ENCODE measurements at places on chromosomes 7 and 10.
A peak's percentile ranks its signal among the peaks of the same experiment; 100 is the strongest.

DNA sequence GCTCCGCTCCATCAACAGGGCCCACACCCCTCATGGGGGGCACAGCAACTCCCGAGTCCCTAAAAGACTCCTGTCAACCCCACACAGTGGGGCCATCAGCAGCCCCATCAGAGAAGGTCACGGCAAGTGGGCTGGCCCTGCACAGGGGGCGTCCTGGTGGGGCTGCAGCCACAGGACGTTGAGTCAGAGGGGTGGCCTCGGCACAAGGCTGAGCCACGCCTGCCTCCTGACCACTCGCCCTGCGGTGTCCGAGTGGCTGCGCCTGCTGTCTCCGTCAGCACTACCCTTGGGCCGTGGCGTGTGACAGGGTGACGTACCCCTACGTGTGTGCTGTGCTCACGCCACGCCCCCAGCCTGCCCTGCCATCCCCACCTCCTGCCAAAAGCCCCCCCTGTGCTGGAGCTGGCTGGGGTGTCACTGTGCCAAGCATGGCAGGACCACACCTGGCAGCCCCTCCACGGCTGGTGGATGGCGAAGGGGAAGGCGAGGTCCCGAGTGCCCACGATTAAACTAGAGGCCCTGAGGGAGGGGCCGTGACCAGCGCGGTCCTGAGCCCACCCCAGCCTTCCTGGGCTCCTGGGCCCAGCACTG lies 26.0 kb upstream of the NKX6-2 start:
- no peaks in the 10 kb centered on the region for H3K4me1 ChIP-seq
- DNase-seq, result no peak
- no peaks in the 10 kb centered on the region for H3K27me3 ChIP-seq
- H3K36me3 ChIP-seq, result no peaks in the 10 kb centered on the region

GRCh38 chr7:139321071-139321745 lies 19.9 kb upstream of the FMC1 start:
- no peaks in the 10 kb centered on the region for H3K36me3 ChIP-seq
- no peak overlapping the region for H3K4me3 ChIP-seq
- no peaks in the 10 kb centered on the region for H3K4me1 ChIP-seq
- peak; percentile 85 for DNase-seq

- no peak for DNase-seq
- no peak overlapping the region for H3K27ac ChIP-seq
- no peaks in the 10 kb centered on the region for H3K27me3 ChIP-seq
- H3K4me3 ChIP-seq, result no peak overlapping the region
- peaks cover 1% of the 10 kb centered on the region for H3K36me3 ChIP-seq
These were observed 4.1 kb downstream of the ERCC6 start for GRCh38 chr10:49534670-49535381.

DNA sequence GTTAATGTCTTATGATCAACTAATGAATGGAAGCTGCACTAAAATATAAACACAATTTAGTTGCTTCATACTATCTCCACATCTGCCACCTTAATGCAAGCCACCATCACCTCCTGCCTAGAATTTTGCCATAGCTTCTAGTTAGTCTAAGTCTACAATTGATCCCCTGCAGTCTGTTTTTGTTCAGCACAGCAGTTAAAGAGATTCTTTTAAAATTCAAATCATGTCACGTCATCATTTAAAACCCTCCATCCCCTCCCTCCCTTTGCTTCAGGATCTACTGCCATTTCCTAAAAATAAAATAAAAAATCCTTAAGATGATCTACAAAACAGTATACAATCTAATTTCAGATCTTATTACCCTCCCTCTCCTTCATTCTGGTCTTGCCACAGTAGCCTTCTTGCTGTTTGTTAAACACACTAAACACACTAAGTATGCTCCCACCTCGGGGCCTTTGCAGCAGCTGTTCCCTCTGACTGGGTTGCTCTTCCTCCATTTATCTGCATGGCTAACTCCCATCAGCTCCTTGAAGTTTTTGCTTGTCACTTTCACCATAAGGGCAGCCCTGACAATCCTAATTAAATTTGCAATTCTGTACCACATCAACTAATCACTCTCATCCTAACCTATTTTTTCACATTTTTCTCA lies 97.0 kb upstream of the FOXP2 start:
- no peaks in the 10 kb centered on the region for H3K27me3 ChIP-seq
- DNase-seq, result no peak
- no peaks in the 10 kb centered on the region for H3K36me3 ChIP-seq
- H3K4me3 ChIP-seq, result no peak overlapping the region
- H3K4me1 ChIP-seq, result no peaks in the 10 kb centered on the region

DNA sequence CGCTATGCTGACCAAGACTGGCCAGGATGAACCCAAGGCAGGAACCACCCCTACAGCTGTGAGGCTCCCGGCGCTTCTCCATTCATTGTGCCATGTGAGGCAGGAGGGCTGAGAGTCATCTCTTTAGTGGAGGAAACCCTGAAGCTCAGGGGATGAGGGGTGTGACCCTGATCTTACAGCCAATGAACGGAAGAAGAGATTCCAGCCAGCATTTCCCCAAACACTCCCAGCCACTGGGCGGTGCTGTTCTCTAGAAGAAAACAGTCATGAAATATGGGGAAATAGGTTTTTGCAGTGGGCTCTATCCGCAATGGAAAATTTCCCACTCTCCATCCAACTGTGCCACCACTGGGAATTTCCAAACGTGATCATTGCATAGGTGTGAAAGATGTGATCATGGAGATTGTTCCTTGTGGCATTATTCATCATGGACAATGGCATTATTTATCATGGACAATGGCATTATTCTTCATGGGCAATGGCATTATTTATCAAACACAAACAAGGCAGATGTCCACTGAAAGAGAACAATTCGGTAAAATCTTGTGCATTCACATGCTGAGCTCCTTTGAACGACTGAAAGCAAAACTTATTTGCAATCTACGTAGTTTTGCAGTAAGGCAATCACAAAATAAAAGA lies 14.0 kb upstream of the SLC18A2 start:
- H3K27me3 ChIP-seq, result no peaks in the 10 kb centered on the region
- no peak overlapping the region for H3K27ac ChIP-seq
- H3K36me3 ChIP-seq, result no peaks in the 10 kb centered on the region
- peak; percentile 83 for DNase-seq
- H3K4me3 ChIP-seq, result no peak overlapping the region
- no peaks in the 10 kb centered on the region for H3K4me1 ChIP-seq

DNA sequence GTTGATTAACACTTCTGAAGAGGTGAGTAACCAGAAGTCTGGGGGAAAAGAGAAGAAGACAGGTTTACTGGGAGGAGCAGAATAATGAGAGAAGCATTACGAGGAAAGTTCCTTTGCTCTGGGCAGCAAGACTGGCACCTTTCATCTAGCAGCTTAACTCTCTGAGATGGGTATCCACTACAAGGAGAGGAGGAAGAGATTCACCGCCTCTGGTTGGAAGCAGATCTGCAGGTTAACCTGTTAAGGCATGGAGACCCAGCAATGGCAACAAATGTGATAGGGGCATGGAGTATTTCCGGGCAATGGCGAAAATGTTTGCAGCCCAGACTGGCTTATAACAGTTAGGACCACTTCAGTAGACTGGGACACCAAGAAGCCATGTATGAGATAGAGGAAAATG lies 162.2 kb downstream of the TFEC start:
- H3K4me1 ChIP-seq, result no peaks in the 10 kb centered on the region
- no peak overlapping the region for H3K4me3 ChIP-seq
- no peak overlapping the region for H3K27ac ChIP-seq

GRCh38 chr10:71331736-71332135 lies 12.7 kb downstream of the SLC29A3 start:
- H3K4me3 ChIP-seq, result no peak overlapping the region
- no peaks in the 10 kb centered on the region for H3K36me3 ChIP-seq
- no peak overlapping the region for H3K27ac ChIP-seq
- H3K27me3 ChIP-seq, result no peaks in the 10 kb centered on the region
- no peak for DNase-seq

DNA sequence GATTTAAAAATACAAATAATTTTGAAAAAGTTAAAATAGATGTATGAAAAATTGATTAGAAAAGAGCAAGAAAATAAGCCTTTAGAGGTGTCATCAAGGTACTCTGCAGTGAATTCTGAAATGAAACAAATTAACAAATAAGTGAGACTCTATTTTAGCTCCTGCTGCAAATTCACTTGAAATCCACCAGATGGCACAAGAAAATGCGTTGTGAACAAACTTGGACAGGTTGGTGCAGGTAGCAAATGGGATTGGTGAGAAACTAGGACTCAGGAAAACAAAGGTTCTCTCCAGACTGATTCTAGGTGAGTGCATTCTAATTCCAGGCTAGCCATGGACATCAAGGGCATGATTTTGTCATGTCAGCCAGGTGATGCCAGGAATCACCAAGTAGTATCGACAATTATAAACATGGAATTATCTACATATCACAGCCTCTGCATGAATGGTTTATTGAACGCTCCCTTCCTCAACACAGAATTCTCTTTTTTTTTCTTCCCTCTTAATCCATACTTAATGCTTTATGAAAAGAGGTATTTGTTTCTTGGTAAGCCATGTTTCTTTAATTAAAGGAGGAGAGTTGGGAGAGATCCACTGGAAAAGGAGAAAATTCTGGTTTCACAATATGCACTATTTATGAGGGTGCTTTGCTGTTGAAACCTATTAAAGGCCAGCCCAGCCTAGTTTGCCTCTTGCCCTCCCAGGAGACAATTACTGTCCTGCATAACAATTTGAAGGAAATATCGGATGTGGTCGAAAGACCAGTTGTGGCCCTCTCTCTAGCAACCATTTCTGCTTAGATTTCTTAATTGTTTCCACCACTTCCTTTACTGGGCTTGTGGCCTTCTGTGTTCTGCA lies 118.1 kb downstream of the ZNF365 start:
- no peaks in the 10 kb centered on the region for H3K4me1 ChIP-seq
- peak; percentile 65 for DNase-seq
- H3K27ac ChIP-seq, result no peak overlapping the region

DNA sequence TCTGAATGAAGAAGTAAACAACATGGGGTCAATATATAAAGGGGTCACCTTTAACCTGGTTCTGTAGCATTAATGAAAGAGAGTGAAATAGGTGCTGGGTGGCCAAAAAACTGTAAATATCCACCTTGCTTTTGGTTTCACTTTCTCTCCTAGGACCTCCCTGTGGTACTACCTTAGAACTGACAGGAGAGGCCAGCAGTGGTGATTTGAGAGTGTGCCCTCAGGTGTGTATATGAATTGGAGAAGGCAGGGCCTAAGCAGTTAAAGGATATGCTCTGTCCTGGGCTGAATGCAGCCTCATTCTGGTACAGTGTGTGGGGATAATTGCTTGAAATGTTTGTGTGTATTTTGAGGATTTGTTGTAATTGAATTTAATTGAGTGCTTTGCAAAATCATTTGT lies 62.0 kb downstream of the BBS9 start:
- no peaks in the 10 kb centered on the region for H3K27me3 ChIP-seq
- DNase-seq, result peak; percentile 39
- no peaks in the 10 kb centered on the region for H3K36me3 ChIP-seq
- H3K4me3 ChIP-seq, result no peak overlapping the region

Measured in mesendoderm (in vitro differentiated cells).